ENCODE measurements at places on chromosomes 5 and 9.
A peak's percentile ranks its signal among the peaks of the same experiment; 100 is the strongest.

GRCh38 chr5:50888751-50889150 lies 222.3 kb downstream of the PARP8 start:
- DNase-seq = no peak

GRCh38 chr9:137428841-137429545 lies 5.8 kb downstream of the NOXA1 start:
- DNase-seq = no peak

GRCh38 chr5:173451031-173451430 lies 122.8 kb upstream of the STC2 start:
- DNase-seq = peak; percentile 72

DNA sequence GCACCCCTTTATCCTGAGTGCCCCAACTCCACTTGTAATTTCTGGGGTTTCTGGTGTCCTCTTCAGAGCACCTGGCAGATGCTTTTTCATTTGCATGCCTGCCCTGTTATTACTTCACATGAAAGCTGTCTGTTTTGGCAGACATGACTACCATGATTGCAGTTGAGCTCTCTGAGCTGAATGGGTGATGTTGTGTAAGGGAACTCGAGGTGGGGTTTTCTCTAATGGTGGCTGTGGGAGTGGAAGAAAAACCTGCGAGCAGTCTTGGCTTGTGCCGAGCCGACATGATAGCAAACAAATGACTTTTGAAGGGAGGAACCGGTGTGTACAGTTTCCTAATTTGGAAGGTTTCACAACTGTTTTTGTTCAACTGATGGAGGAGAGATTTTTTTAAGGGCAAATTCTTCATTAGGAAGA lies 196.2 kb downstream of the AOPEP start:
- no peak for DNase-seq

DNA sequence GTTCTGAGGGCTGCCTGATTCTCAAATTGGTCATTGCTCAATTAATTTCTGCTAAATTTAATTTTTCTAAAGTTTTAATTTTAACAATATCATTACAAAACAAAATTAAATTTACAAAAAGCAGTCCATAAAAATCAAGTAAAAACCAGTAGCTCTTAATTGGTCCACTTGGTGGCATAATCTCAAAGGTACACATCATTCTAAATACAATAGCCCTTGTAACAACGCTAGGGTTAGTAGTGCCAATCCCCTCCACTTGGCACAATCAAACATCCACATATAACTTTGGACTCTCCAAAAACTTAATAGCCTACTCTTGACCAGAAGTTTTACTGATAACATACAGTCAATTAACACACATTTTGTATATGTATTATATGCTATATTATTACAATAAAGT lies 1.9 kb upstream of the NDUFB6 start:
- DNase-seq = no peak
